ENCODE measurements at places on chromosomes 11 and 22.

DNA sequence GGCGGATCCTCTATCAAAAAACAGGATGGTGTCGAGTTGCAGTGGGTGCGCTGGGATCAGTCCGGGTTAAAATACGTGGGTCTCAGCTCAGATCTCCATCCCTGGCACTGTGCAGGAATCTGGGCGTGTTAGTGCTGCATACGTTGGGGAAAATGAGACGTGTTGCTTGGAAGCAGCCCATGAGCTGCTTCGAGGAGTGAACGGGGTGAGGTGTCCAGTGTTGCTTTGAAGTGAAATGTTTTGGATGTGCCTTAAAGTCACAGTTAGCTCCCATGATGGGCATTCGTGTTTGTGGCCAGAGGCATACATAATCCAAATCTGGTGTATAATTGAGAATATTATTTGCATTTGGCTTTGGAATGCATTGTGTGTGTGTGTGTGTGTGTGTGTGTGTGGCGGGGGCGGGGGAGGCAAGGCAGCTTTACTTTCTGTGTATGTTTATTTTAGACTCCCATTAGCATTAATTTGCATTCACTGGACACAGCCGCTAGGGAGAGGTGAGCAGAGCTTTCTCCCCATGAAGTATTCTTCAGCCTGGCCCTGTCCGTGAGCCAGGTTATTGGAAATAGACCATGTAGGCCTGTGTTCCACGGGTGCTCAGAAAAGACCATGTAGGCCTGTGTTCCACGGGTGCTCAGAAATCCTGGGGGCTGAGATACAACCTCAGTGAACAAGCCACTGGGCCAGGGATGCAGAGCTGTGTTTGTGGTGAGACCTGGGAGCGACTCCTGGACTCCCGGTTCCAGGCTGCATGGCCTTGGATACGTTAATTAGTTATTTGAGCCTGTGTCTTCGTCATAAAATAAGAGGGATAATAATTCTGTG, 134.6 kb downstream of the ST3GAL4 start:
- DNase-seq = no peak

DNA sequence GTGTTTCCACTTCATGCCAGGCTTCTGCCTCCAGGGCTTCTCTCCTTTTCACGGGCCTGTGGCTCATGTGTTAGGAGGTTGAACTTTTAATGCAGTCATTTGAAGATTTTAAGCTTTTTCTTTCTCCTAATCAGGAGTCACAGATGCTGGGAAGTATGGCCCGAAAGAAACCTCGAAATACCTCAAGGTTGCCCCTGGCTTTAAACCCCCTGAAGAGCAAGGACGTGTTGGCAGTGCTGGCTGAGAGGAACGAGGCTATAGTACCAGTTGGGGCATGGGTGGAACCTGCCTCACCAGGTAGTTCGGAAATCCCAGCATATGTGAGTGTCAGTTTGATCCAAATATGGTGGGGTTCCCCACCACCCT, 571 bp downstream of the CCDC15 start:
- no peak for DNase-seq

DNA sequence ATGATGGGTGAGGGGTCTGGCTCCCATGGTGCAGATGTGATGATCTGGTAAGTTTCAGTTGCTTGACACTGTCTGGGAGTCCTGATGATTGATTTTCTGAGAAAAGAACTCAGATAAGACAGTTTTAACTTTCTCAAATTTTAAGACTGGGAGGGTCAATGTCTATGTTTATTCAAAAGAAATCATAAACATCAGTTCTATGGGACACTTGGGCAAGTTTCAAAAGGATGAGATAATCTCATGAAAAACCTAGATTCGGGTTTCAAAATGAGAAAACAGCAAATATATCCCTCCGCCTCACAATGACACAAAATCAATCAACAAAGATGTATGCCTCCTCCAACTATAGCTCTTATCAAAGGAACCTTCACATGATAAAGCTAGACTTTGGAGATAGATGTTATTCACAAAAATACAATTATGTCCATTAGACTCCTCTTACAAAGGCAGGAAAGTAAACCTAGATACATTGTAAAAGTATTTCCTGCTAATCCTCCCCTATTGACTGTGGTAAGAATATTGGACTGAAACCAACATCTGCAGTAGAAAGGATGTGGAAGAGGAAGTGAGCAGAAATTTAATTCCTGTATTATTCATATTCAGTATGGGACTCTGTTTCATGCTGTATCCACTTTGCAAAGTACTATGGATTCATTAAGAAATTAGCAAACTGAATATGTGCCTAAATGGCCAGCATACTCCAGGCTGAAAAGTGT, 21.6 kb downstream of the SVIP start:
- no peak for DNase-seq

DNA sequence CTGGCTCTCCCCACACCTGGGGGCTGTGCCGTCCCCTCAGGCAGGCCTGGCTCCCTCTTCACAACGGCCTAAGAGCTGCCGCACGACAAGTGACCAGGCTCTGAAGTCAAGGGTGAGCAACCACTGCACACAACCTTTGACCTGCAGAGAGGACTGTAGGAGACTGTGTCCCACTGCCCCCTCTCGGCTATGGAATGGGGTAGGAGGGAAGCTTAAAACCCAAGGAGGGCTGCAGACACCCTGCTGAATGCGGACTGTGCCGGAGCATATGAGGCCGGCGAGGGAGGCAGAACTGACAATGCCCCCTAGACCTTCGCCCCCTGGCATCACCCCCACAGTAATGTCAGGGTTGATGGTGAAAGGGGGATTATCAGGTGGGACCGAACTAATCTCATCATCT, 311.9 kb downstream of the CTTN start:
- DNase-seq = no peak

DNA sequence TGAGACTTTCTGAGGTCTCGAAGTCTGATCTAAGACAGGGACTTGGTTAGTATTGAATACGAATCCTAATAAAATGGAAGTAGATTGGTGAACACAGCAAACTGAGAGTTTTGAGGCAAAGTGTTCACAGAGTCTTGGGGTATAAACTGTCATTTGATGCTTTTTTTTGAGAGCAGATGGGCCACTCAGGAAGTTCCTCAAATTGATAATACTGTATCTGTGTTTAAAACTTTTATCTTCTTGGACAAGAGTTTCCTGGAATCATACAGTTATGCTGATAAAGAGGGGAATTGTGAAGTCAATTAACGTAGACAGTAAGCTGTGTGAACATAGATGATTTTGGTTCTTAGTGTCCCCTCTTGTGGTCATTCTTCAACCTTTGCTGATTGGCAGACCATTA, 80.0 kb upstream of the CLPB start:
- DNase-seq = no peak
